ENCODE measurements at places on chromosomes 7 and 10. TPM values are rescaled to one million over a fixed set of nuclear protein-coding genes. Genes with fewer than 3 reads are reported as not detected.

YWHAG gene
- total RNA-seq = 43.6 TPM

CHCHD2 gene
- total RNA-seq = 219 TPM

TNS3 gene
- 73.9 TPM for total RNA-seq

PCDH15 gene
- total RNA-seq = 15.9 TPM

HYAL4 gene
- 2.6 TPM for total RNA-seq

RPA3 gene
- total RNA-seq = 25.8 TPM

UTF1 gene
- total RNA-seq = not detected

FKBP9 gene
- 209 TPM for total RNA-seq

BAIAP2L1 gene
- total RNA-seq = 1.2 TPM

LRRN3 gene
- total RNA-seq = 4.3 TPM

KIF11 gene
- 4.1 TPM for total RNA-seq

PKD2L1 gene
- total RNA-seq = not detected

DNA sequence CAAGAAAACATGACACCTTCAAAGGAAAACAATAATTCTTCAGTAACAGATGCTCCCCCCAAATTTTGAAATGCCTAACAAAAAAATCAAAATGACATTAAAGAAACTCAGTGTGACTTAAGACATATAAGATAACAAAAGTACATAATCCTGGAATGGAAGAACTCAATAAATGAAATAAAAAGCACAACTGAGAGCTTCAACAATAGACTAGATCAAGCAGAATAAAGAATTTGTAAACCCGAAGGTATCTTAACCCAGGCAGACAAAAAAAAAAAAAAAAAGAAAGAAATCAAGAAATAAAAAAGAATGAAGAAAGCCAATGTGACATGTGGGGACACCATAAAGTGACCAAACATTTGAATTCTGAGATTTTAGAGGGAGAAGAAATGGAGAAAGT, 27.7 kb upstream of the LRRD1 start:
- no peak for DNase-seq

DNA sequence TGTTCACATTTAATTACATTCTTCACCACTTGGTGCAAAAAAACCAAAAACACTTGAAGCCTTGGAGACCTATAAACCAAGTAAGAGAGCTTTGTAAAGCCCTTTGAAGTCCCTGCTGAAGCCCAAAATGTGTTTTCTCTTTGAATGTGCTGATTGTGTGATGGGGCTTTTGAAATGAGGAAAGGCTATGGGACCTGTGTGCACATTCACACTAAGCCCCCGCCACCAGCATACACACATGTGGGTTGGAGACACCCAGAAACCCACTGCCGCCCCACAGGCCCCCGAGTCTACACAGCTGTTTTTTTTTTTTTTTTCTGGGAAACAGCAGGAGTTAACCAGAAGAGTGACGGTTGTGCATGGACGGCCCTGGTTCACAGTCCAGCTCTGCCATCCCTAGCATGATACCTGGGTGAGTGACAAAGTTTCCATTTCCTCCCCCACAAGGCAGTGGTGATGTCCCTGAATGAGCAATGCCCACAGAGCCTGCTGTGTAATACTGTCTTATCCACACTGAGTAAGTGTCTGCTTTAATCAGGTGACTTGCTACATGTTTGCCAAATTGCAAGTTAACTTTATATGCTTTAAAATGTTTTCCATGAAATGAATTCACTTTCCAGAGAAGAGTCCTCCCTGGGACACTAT, 154.6 kb upstream of the GDF10 start:
- DNase-seq = no peak

DNA sequence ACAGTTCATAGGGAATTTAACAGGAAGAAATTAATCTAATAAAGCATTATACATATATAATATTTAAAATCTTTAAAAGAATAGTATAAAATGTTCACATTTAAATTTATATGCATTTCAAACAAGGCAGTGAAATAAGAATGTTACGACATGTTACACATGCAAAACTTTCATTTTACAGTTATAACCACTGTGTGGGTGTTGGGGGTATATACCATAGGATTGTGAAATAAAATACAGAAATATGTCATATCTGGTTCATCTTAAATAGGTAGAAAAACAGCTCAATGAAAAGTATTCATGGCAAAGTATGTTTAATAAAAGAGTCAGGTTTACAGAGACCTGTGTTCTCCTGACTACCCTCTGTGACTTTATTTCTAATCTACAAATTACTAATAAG, 45.6 kb downstream of the CHCHD3 start:
- DNase-seq = no peak

DNA sequence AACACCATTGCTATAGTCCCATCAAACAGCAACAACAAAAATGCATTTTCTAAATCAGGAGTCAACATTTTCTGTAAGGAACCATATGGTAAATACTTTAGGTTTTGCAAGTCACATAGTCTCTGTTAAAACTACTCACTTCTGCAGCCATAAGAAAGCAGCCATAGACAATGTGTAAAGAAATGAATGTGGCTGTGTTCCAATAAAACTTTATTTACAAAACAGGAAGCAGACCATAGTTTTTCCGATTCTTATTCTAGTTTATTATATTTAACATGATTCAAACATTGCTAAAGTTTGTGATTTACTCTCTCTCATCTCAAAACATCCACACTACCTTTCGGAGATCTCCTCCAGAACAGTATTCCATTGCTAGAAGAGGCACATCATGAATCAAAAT, 6.9 kb downstream of the CHUK start:
- DNase-seq = no peak

- DNase-seq = no peak
Measured at GRCh38 chr10:59464483-59464882, 102.1 kb upstream of the FAM13C start.

- DNase-seq = no peak
Measured at GRCh38 chr7:101586078-101586905, 42.8 kb downstream of the MYL10 start.

DNA sequence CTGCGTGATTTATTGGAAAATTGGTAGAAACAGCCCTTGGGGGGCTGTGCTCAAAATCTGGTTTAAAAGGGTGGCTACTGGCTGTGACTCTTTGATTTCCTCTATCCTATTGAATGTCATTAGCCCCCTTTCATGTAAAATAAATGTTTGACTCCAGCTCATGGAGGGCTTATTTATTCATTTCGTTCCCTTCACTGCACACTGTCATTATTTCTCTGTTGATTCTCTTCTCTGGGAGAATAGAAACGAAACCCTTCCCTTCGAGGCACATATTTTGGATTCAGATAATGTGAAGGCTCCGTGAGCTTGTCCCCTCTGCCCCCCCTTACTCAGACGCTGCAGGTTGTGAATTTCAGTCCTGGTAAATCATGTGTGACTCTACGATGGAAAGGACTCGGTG, 203.9 kb upstream of the GPR26 start:
- no peak for DNase-seq

DNA sequence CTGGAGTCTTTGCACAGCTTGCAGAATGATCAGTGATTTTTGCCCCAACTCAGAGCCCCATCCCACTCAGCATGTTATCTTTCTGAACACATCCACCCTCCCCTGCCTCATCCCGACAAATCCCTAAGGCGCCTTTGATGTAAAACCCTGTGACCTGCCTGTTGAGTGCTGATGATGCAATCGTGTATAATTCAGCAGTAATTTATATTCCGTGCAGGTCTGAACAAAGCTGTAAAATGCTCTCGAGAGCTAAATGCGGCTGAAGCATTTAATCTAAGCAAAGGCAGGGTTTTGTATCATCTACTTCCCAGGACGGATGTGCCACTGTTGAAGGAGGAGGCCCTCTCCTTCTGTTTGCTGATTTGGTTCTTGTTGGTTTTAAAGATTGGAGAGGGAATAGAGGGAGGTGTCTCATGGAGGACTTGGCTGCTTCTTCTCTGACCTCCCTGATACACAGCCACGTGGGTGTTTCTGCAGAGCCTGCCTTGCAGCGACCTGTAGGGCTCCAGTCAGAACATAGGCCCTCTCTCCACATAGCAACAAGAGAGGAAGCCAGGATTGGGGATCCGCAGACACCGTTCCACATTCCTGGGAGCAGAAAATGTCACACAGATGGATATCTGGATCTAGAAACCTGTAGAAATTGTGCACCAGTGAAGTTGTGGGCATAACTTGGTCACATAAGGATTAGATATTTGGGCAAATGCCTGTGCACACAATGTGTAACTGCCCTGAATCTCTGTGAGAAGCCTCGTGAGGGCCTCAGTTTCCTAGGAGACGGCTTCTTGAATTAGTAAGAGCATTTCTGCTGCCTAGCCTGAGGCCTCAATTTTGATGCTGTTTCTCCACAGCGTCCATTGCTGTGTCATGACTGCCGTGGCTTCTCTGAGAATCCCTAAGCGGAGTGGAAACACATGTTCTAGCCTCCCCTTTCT, 90.2 kb upstream of the AGK start:
- DNase-seq = peak; percentile 95

DNA sequence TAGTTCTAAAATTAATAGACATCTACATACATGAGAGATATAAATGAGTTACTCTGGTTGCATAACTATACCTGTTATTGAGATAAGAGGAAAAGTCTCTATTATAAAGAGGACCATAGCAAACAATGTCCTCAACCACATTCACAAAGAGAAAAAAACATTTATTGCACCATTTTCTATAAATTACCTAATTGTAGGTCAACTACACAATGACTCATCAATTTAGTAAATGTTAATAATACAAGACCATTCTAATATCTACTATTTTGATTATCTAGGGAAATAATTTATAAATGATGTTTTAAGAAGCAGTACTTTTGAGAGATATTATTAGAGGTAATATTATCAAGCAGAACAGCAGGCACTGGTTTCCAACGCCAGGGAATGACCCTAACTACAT, 246.1 kb downstream of the AGMO start:
- DNase-seq = no peak

DNA sequence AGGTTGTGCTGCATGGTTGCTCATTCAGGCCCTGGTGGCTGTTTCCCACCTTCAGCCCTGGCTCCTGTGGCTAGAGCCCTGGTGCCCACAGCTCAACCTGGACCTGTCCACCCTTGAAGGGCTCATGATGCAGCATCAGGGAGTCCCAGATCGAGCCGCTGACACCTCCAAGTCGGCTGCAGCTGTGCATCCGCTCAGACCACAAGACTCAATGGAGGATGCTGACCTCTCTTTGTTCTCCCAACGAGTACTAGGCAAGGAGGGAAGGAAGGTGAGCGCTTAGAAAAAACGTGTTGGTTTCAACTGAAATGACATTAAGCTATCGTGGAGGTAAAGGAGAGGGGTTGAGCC, 9.5 kb upstream of the C10orf95 start:
- DNase-seq = no peak

GRCh38 chr7:45984386-45985295, 63.6 kb upstream of the IGFBP3 start:
- no peak for DNase-seq

GRCh38 chr7:41816111-41816510, 113.2 kb upstream of the INHBA start:
- DNase-seq = no peak

DNA sequence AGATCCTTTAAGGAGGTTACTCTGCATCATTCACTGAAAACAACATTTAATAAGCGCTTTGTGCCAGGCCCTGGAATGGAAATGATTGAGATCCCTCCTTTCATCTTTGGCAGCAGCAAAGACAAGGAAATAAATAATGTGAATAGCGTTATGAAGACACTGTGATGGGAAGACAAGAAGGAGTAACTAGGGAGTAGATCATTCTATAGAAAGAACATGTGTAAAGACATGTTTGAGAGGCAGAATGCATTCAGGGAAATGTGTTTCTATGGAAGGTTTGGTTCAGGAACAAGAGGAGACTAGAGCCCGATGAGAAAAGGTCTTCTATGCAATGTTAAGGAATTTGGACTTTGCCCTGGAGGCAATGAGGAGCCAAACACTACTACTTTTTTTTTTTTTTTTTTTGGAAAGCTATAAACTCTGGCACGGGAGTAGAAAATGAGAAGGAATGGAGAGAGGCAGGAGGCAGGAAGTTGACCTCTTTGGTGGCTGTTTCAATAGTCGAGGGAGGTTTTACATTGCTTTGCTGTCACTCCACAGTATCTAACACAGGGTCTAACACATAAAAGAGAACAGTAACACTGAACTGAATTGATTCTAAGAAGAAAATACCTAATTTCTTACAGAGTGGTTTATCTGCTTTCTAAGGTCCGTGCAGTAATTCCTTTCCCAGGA, 44.9 kb downstream of the SMURF1 start:
- DNase-seq = no peak

DNA sequence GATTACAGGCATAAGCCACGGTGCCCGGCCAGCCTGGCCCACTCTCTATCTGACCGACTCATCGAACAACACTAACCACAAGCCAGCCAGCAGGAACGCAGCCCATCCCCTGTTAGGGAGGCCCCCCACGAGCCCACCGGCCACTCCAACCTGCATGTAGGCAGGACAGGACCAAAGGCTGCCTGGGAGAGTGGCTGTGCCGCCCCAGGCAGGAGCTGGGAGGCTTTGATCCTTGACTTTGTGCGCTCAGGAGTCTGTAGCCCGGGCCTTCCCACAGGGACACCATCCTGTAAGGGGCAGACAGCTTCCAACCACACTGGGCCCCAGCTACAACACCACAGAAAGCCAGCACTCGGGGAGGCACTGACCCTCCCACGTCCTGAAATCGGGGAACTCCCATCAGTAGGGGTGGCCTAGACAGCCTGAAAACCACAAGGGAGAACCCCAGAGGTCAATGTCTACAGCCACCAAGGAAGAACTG, 29.4 kb downstream of the GRID1 start:
- no peak for DNase-seq

DNA sequence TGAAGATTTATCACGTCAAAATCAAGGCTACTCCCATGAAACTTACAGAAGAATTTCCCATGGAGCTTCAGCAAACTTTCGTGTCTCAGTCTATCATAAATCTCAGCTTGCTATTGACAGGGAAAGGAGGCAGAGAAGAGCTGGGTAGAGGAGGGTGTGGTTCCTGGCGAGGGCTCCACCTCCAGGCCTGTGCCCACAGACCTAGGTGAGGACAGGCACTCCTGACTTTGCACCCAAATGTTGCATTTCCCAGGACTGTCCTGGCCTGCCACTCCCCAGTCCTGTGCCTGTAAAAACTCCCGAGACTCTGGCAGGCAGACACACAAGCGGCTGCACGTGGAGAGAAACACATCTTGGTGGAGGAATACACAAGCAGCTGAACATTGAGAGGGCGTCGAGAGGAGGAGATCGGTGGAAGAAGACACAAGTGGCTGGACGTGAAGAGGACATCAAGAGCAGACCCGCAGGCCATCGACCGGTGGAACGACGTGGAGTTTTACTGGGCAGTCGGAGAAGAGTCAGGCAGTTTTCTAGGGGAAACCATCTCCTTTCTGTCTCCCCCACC, 145.1 kb downstream of the CTNNA3 start:
- no peak for DNase-seq

DNA sequence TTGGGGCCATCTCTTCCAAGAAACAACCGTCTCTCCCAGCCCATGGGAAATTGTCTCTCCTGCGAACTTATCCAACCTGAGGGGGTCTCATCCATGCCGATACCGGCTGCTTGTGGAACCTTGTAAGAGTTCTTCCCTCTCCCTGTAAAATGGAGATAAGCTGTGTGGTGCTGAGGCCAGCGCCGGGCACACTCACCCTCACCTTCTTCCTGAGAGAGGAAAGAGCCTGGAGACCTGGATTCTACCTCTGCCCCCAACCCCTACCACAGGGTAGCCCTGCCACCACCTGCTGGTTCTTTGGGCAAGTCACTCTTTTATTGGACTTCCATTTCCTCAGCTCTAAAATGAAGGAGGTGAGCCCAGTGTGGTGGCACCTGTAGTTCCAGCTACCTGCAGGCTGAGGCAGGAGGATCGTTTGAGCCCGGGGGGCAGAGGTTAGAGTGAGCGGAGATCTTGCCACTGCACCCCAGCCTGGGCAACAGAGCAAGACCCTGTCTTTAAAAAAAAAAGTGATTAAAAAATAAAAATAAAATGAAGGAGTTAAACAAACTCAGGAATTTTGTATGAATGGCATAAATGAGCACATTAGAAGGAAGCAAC, 38.4 kb upstream of the PSAP start:
- DNase-seq = no peak

GRCh38 chr10:44399659-44400451, 15.0 kb upstream of the CXCL12 start:
- no peak for DNase-seq

All from umbilical cord (tissue), 2 donors.